Inflammatory macrophage treated with lipopolysaccharide for 4 hours (primary cell): ENCODE measurements at places on chromosomes 11 and 22.
A peak's percentile ranks its signal among the peaks of the same experiment; 100 is the strongest.

DNA sequence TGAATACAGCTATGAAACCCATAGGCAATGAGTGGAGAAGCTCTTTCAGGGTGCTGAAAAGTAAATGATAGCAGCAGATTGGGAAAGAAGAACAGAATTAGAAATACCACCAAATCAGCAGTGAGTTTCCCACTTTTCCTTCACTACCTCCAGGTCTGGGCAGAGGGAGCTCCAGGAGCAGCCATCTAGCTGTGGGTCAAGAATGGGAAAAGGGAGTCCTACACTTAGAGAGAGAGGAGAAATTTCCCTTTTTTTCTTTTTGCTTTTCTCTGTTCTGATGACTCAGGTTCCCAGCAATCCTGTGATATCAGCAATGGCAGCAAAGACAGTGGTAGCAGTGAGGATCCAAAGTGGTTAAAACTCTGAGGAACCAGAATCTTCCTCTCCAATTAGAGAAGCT, 263.9 kb downstream of the NXPE2 start:
- DNase-seq, result no peak

DNA sequence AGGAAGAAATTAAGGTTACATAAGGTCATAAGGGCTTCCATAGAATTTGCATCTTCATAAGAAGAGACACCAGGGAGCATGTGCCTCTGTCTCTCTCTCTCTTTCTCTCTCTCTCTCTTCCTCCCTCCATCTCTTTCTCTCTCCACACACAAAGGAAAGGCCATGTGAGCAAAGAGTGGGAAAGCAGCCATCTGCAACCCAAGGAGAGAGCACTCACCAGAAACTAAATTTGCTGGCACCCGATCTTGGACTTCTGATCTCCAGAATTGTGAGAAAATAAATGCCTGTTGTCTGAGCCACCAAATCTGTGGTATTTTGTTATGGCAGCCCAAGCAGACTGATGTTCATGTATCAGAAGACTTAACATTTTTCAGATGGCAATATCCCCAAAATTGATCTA, 6.4 kb upstream of the KRTAP5-10 start:
- no peak for DNase-seq

GRCh38 chr11:65133724-65134123, 595 bp downstream of the SYVN1 start:
- DNase-seq, result no peak

- no peak for DNase-seq
Measured at GRCh38 chr22:19060356-19061009, 61.7 kb downstream of the DGCR2 start.

- DNase-seq, result no peak
Measured at GRCh38 chr22:18063306-18063705, 14.5 kb upstream of the PEX26 start.

GRCh38 chr11:133697603-133698180, 147.6 kb downstream of the SPATA19 start:
- DNase-seq, result no peak

DNA sequence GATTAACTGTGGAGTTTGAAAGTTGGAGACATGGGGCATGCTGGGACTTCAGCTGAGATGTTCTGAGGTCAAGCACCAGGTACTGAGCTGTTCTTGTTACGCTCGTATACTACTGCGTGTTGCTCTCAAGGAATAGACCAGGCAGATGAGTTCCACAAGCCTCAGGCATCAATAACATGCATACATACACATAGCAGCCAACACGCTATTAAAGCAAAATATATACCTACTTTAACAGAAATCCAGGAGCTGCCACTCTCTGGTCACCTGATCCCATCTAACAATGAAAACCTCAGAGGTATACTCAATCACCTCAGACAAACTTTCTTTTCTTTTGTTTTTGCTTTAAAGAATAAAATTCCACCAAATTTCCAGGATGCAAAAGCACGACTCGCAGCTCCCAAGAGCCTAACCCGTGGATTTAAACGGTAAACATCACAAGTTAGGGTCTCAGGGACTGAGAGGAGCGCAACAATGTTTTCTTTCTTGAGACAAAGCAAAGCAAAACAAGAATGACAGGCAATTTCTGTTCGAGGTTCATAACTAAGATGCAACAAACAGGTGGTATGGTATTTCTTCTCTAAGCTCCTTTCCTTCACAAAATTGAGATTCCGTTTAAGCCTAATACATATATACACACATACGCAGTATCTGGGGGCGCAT, 16.5 kb downstream of the BLID start:
- no peak for DNase-seq

DNA sequence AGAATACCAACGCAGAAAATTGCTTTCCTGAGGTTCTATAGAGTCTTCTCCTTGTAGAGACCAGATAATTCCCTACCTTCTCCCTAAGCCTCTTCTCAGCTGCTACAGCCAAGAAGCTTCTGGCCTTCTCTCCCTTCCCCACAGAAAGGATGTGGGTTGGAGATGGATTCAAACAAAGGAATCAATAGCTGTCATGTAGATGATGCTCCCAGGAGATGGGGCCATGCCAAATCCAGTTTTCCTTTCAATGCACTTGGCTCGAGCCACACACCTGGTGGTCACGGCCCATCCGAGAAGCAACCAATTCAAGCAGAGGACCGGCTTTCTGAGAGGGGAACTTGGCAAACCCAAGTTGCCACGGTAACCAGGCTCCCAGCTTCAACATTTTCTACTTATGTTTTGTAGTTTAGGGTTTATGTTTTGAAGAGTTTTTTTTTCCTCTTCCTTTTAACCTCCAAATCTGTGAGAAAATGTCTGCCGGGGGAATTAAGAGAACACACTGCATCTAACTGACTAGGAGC, 31.3 kb upstream of the OPCML start:
- DNase-seq, result no peak

- no peak for DNase-seq
Measured at GRCh38 chr11:16911658-16912057, 102.6 kb downstream of the PLEKHA7 start.

DNA sequence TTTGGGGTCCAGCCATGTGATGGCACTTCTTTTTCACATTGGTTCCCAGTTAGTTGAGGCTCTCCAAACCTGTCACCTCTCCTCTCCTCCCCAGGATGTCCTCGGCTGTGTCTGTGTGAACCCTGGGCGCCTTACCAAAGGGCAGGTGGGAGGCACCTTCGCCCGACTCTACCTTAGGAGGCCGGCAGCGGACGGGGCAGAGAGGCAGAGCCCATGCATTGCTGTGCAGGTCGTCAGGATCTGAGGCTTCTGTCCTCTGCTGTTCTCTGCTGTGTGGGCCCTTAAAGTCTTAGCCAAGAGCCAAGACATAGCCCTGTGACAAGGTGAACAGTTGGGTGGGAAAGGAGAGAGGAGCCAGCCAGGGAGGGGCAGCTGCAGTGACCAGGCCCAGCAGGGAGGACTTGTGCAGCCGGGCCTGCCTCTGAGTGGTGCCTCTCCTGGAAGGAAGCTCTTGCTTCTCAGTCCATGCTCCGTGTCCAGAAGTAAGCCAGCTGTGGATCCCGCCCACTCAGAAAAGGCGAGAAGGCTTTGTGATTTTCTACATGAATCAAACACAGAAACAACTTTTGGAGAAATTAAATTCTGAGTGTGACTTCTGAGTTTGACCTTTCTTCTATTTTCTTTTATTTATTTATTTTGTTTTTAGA, 17.5 kb upstream of the CDC42EP2 start:
- no peak for DNase-seq

DNA sequence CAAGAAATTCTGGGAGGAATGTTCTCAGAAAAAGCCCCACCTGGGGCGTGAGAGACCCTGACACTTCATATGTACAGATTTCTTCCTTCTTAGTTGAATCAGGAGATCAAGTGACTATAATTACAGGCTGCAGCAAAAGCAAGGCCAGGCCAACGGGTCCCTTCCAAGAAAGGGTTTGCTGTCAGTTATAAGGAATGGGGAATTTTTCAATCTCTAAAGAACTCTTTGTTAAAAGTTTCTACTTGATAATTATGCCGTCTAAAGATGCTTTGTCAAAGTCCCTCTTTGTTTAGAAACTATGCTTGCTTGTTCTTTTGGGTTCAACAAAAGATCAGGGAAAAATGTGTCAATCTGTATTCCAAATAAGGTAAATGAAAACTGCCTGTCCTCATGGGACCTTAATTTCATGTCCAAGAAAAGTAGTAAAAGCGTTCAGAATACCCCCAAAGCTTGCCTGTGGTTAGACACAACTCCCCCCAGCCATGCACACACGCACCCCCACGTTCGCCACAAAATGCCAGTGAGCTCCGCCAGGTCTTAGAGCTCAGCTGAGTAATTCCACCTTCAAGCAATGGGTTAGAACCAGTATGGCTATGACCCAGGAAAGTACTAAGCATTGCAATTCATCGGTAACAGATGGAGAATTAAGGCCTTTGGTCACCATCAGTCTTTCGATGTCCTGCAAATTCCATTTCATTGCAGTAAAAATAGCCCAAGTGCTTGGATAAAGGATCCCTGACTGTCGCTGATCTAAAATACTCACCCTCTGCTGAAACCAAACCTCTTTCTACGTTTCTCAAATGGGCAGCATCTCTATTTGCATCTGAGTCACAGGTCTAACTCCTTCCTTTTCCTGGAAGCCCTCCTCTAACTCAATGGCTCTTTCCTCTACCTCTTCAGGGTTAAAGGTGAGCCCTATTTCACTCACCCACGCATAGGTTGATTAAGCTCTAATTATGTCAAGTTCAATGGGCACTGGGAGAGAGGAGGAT, 419.2 kb upstream of the SYN3 start:
- no peak for DNase-seq

- DNase-seq, result peak; percentile 34
Measured at GRCh38 chr11:72676861-72677341, 2.7 kb upstream of the PDE2A start.

GRCh38 chr11:111417011-111417765, 38.1 kb upstream of the POU2AF1 start:
- no peak for DNase-seq

DNA sequence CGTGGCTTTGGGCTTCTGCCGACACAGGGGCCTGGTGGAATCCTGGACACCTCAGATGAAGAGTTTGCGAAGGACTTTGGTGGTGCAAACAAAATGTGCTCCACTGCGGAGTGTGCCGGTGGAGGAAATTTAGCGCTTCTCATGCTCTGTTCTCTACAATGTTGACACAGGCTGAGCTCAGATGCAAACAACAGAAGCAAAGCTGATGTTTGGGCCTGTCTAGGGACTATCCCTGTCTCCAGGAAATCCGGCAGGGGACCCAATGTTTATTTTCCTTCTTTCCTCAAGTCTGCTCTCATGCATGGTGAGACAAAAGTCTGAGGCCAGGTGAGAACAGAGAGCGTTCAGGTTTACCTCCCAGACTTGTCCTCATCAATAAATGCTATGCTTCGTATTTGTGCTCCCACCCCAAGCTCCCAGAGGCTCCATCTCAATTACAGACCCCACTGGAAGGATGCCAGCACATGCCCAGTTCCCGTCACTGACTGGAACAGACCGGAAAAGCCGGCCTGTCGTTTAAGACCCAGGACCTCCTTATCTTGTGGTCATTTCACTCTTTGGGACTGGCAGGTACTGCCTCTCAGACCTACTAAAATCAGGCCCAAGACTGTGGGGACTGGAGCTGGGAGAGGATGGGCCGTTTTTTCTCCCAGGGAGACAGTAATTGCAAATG, 105.7 kb upstream of the B3GAT1 start:
- no peak for DNase-seq

GRCh38 chr11:36196411-36196998, 92.7 kb downstream of the COMMD9 start:
- DNase-seq, result no peak

GRCh38 chr22:17268501-17269223, 49.4 kb upstream of the ADA2 start:
- DNase-seq, result peak; percentile 9

DNA sequence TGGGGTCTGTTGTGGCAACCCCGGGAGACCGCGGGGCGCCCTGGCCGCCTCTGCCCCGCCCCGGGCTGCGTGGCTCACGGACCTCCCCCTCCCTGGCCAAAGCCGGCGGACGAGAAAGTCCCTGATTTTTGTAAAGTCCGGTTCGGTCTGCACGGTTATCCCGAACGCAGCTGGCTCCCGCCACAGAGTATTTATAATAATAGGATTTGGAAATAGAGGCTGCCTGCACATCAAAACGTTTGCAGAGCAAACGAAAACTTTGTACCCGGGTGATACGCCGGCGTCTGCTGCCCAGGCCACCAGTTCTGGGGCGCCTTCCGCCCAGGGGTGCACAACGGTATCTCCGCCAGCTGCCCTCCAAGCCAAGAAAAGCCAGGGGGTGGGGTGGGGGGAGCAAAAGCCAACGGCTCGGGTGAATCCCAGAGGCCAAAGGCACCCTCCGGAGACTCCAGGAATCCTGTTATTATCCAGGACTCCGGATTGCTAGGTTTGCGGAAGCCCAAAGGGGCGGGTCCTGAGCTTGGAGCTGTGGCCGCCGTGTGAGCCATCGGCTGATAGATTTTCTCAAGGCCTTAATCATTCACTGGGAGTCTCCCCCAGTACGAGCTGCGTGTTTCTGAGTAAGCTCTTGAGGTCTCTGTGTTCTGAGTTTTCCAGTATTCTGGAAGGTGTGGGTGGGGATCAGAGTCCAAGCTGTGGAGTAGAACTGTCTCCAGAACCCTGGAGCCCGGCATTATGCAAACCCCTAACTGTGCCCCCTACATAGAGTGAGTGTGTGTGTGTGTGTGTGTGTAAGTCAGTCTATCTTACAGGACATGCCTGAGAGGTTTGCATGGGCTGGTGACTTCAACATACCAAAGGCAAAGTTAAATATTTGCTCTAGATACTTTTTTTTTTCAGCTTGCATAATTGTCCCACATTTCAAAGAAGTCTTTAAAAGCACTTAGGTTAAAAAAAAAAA, 673 bp upstream of the SHANK2 start:
- DNase-seq, result no peak

DNA sequence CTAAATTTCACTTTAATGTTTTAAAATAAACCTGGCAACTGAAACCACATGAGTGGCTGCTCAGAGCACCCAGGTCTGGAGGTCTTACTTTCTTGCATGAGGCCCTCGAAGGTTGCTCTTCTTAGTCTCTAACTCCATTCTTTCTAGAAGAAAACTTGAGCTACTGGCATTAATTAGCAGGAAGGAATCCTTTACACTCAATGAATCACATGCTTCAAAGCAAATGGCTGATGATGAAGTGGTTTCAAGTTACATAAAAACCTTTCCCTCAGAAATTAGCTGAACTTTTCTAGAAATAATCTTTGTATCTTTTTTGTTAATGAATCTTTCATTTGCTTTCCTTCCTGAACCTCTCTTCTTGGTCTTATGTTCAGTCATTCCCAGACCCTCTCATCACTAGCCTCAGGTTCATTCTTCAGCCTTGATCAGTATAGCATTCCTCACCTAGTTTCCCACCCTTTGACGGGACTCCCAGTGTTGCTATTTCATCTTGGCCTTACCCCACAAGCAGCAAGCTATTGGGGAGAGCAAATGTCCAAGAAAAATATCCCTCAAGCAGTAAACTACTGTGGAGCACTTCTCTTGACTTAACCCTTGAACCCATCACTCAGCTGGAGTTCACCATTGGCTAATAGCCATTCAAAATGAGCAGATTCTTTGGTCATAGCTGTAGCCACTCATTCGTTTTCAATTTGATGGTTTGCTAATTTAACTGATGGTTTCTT, 75.1 kb downstream of the INSC start:
- DNase-seq, result no peak

DNA sequence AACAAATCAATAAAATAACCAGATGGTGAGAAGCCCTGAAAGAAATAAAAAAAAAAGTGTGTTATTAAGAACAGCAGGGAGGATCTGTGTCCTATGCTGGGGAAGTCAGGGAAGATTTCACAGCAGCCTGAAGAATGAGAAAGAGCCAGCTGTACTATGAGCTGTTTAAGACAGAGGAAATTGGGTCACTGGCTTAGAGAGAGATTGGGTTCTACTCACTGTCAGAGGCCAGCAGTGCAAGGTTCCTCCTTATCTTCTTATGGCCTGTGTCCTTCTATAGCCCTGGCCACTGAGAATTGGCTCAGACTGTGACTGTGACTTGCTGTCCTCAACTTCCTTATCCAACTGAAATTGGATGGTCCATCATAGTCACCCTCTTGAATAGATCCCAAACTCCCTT, 54.8 kb upstream of the FDX1 start:
- peak; percentile 96 for DNase-seq
